ENCODE measurements at places on chromosomes 4 and X.

- DNase-seq, result no peak
These were observed 778.7 kb downstream of the CENPC start for GRCh38 chr4:66766557-66766956.

DNA sequence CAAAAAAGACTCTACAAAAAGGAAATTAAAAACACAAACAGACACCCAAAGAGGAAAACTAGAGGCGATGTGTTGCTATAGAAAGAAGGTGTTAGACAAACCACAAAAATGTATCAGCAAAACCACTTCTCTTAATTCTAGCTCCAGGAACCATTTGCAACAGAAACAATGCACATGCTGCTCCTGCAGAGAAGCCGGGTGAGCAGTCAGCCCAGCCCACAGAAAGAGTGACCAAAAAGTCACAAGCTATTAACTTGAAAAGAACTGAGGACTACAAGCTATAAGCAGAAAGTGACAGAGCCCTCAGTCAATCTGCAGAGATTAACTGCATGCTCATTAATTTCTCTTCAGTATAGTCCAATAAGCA is 96.2 kb upstream of the KLHL13 start:
- no peak for DNase-seq

DNA sequence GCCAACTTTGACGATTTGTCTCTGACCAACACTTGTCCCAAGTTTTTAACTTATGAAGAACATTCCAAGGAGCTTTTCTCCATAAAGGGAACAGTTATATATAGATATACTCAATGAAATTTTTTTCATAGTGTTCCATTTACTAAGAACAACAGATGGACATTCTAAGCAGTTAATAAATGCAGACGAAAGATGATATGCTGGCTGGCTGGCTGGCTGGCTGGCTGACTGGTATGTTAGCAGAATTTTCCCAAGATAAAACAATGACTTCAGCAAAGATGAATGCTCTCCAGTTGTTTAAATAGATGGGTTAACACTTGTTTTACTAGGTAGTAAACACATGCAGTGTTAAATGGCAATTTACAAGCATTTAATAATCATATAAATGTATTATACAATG is 62.2 kb downstream of the SPANXN3 start:
- DNase-seq, result no peak

DNA sequence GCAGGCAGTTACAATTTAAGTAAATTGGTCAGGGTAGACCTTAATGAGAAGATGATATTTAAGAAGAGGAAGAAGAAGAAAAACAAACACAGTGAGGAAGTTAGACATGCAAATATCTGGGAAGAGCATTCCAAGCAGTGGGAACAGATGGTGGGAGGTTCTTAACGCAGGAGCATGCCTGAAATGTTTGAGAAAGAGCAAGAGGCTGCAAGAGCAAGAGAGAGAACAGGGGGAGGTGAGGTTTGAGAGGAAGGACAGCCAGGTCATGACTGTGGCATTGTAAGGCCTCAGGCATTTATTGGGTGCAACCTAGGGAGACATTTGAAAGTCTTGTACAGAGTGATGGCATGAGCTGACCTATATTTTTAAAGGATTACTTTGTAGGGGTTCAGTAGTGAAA is 136.0 kb downstream of the UGT8 start:
- DNase-seq, result no peak

GRCh38 chr4:71383984-71384383 is 45.2 kb downstream of the SLC4A4 start:
- no peak for DNase-seq

DNA sequence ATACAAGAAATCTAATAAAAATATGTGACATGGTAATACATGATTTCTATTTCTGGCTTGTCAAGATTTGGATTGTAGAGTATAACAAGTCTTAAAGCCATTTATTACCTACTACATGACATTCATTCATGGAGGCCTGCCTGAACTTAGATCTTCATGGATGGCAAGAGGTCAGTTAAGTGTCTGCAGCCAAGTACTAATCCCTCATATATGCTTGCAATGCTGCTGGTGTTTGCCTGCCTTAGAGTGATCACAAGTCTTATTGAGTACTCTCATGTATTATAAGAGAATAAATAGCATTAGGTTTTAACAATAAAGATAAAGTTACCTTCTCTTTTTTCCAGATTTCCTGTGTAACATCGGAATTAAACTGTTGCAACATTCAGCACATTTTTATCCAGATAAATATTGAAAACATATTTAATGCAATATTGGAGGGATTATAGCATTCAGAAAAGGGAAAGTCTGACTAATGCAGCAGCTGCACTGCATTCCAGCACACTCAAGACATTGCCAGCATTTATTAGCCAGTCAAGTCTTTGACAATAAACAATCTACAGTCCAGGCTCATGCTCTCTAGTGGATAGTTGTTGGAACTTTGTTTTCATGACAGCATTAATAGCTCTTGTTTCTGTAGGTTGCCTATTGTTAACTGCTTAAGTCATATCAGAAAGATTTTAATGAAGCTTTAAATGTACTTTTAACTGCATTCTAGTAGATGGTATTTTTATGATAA is 737.1 kb downstream of the FAT4 start:
- DNase-seq, result peak; percentile 78

DNA sequence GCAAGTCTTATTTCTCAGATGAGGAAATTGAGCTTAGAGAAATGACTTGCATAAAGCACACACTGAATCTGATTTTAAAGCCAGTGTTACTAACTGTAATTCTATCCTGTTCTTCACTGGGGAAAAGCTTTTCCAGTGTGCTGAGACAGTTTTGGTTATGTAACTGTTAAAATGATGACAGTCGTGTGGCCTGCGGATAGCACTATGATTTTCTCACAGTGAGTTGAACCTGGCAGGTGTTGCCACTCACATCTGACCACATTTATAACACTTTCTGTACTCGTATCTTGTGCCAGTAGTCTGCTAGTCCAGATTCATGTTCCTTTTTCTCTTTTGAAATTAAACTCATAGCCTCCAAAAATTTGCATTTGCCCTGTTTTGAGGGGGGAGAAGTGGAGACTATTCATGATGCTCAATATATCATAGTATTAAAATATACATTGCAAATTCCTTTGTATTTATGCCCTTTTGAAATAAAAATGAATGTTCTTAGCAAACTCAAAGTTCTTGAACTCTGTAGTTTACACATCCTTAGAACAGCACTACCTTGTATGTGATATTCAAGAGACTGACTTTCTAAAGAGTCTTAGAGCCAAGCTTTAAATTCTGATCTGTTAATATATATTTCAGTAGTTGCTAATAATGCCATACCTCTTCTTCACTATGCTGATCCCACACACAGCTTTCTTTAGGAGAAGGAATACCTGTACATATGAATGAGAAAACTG is 132.3 kb downstream of the PDLIM5 start:
- DNase-seq, result no peak

DNA sequence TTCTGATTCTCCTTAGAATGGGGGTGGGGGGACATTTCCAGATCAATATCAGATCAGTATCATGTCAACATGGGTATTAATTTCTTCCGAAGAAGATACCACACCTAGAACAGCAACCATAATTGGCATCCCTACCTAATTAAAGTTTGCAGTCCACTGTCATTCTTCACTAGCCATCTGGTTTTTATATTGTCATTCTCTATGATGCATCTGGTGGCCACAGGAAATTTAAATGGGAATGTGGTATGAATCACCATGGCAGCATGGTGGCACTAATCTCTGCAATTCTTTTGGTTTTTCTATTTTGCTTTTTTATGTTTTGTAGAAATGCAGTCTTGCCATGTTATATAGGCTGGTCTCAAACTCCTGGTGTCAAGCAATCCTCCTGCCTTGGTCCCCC is 16.6 kb upstream of the UBE2D3 start:
- DNase-seq, result no peak

DNA sequence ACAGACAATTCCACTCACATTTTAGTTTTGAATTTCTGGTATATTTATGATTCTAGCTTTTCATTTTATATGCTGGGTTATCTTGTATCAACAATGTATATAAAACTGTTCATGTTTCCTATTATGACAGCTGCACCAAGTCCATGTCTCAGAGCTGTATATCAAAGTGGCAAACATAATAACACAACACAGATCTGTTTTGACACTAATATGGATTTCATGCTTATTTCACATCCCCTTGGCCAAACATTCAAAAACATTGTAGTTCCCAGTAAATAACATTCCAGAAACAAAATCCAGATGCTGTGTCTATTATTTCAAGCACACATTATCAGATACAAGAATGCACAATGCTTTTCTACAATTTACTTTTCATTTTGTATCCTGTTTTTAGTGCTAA is 380.6 kb upstream of the MAGEB2 start:
- DNase-seq, result no peak

DNA sequence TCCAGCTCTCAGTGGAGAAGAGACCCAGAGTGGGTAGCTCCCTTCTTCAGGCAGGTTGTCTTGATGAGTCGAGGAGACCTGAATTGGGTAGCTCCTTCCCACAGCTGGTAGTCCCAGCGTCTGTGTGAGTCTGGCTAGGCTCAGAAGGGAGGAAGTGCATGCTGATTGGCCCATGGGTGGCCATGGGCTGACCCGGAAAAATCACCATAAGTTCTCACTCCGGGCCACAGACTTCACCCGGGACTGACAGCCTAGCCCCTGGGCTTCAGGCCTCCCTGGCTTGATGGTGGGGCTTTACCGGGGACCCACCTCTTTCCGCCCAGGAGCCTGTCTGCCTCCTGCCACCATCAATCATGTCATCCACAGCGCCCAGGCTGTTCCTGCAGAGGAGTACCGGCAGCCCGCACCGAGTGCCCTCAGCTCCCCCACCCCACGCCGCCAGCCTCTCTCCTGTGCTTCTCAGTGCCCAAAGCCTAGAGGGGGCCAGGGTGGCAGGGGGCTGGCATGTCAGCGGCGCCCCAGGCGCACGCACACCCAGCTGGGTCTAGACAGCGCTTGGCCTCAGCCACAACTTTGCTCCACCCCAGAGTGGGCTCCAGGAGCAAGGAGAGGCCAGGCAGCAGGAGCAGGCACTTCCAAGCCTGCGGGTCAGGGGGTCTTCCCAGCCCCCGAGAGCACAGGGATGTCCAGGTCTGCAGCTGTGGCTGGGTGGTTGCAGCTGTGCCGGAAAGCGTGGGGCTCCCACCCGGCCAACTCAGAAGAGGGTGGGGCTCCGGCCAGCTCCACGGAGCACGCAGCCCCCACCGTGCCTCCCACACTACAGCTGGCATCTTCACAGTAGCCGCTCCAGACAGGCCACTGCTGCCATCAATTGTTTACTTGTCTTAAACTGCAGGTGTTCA is 16.1 kb upstream of the SAT1 start:
- no peak for DNase-seq

GRCh38 chrX:117325706-117326105 is 790.9 kb downstream of the KLHL13 start:
- no peak for DNase-seq

DNA sequence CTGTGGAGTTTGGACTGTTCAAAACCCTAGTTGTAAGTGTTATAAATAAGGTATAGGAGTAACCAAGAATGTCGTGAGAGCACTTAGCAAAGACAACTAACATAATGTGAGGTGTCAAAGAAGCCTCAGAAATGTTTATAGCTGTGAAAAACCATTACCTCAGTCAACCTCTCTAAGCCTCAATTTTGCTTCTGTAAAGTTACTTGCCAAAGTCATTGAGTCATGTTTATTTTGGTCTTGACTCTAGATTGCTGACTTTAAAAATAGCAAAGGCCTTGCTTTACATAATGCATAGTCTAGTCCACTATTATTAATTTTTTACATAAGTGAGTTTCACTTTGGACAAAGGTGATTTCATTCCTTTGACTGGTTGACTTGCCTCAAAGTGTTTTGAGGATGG is 257.6 kb upstream of the CXXC4 start:
- no peak for DNase-seq

GRCh38 chr4:112189754-112190153 is 41.8 kb upstream of the AP1AR start:
- DNase-seq, result no peak

- no peak for DNase-seq
These were observed 17.3 kb upstream of the CWH43 start for GRCh38 chr4:48968814-48969213.

- no peak for DNase-seq
These were observed 48.9 kb upstream of the MTNR1A start for GRCh38 chr4:186604124-186604807.

DNA sequence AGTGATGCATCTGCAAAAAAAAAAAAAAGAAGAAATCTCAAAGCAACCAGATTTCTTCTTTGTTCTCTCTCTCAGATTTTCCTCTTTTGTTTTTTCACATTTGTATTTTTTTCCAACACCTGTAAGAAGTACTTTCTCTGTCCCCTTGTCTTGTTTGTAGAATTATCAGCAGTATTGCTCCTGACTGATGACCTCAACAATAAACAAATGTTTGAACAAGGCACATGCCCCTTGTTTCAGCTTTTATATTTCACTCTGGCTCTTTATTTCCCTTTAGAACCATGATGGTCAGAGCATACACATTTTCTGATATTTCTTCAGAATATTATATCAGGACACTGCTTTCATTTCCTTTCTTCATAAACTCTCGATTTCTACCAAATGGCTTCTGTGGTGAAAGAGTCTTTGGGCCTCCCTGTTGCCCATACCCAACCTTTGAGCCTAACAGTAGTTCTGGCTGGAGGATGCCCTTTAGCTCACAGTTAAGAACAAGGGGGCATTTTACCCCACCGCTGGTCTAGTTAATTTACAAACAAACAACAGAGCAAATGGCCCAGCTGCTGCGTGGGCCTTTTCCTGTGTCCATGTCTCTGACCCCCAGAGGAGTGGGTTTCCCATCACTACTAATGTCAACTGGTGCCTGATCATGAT is 142.5 kb upstream of the SMAD1 start:
- DNase-seq, result no peak

DNA sequence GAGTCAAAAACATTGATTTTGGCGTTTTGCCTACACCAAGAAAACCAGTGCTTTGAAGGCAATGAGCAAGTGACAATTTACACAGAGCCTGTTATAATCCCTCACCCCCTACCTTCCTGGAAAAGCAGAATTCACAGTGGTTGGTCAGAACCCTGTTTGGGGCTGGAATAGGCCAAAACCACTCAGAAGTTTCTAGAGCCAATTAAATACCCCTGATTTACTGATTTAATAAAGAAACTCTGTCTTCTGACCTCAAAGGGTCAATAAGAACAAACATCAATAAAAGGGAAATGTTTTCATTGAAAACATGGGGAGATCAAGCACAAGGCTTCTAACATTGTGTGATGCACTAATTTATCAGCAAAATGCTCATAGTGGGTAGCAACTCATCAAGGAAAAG is 116.3 kb downstream of the UNC5C start:
- no peak for DNase-seq
